Psoas muscle (tissue), 8 donors: ENCODE measurements at places on chromosomes 5 and 9. TPM values are rescaled to one million over a fixed set of nuclear protein-coding genes. Genes with fewer than 3 reads are reported as not detected.

The GRIA1 gene
- 0.28 TPM for total RNA-seq

The KCNMB1 gene
- total RNA-seq: 0.38 TPM

The FAT2 gene
- total RNA-seq: 0.02 TPM

The DMRT3 gene
- total RNA-seq: 0.27 TPM

The TAF1L gene
- not detected for total RNA-seq

The FGF18 gene
- 0.27 TPM for total RNA-seq

The GFRA3 gene
- total RNA-seq: 0.17 TPM

The WDR38 gene
- not detected for total RNA-seq
